ENCODE measurements at places on chromosomes 11 and 22.

- DNase-seq = no peak
Observed at GRCh38 chr11:40276960-40277359, 1182.5 kb downstream of the LRRC4C start.

GRCh38 chr11:57324154-57324885 lies 432 bp downstream of the TNKS1BP1 start:
- DNase-seq = peak; percentile 61

DNA sequence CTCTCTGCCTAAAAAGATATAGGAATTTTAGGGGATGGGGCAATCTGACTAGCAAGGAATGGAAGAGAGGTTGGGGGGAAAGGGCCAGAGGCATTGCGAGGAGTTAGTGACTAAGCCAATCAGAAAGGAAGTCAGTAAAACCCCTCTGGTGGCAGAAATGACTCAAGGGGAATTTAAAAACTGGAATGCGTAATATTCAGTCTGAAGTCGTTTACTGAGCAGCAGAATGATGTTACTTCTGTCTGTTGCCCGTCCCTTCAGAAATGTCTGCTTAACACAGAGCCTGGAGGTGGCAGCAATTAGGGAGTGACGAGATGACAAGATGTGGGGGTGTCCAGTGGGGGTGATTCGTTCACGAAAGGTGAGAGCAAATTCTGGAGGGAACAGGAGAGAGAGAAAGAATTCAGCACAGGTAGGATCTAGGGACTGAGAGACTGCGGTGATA lies 107.7 kb upstream of the CLMP start:
- no peak for DNase-seq

DNA sequence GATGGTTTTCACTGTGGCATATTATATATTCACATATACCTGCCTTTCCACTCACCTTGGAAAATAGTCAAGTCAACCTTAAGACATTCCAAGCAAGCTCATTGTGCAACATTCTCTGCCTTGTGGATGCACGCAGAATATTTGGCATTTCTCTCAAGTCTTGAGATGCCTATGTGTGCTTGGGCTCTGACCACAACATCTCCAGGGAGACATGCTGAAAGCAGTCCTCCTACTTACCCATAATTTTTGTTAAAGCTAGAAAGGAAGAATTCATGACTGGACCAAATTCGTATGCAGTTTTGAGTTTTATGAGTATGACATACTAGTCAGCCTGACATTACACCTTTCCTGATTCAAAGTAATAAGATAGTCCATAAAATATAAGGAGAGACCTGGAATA lies 684.0 kb downstream of the OPCML start:
- DNase-seq = no peak

DNA sequence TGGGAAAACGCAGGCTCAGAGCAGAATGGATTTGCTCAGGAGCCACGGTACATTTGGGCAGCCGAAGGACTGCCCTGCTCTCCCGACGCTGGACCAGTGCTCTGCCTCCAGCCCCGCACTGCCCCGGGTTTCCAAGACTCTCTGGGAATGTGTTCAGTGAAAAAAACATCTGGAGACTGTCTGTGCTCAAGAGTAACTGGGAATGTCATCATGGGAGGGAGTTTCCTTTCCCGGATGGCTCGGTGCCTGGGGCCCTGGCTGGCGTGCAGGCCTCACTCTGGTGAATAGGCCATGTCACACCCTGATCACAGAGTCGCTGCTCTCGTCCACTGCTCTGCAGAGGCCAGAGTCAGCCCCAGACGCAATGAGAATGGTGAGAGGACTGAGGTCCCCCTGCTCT lies 9.8 kb upstream of the APOL6 start:
- DNase-seq = no peak

DNA sequence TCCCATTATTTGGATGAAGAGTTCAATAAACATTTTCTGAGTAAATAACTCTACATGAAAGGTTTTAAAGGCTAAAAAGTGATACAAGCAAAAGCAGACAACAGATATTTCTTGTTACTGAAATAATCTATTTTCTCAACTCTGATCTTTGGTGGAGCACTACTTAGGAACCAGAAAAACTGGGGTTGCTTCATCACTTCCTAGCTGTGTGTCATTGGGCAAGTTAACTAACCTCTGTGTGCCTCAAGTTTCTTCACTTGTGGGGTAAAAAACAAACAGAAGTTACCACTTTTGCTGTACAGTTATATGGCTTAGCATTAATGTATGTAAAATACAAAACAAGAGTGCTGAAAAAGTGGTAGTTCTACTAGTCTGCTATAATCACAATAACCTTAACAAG lies 5.6 kb downstream of the MAPK1 start:
- DNase-seq = peak; percentile 55

DNA sequence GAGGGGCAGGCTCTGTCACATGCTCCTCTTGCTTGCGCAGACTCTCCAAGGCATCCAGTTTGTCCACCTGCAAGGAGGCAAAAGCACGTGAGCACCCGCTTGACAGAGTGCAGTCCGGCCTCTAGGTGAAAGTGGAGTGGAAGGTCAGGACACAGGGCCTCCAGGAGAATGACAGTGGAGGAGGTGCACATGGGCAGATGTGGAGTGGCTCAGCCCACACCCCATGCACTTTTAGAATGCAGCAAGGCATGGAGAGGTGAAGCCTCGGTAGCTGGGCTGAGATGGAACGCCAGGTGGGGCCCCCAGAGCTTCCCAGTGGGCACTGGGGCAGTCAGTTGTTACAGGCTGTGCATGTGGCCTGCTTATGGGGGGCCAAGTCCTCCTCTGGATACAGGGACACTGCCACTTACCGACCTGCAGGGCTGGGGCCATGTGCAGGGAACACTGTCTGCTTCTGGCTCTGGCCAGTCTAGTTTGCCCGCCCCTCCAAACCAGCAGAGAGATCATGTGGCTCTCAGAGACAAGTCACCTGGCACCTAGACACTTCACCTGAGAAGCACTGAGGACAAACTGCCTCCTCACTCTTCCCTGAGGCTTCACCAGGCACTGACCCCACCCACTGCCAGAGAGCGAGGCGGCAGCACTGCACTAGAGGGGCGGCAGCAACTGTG lies 2.3 kb upstream of the SLC25A1 start:
- no peak for DNase-seq

- DNase-seq = no peak
Observed at GRCh38 chr11:60100516-60100915, 12.1 kb downstream of the MS4A2 start.

- DNase-seq = no peak
Observed at GRCh38 chr11:6875761-6876160, 664 bp upstream of the OR10A4 start.

- peak; percentile 23 for DNase-seq
Observed at GRCh38 chr11:279966-280705, 1.9 kb downstream of the NLRP6 start.

DNA sequence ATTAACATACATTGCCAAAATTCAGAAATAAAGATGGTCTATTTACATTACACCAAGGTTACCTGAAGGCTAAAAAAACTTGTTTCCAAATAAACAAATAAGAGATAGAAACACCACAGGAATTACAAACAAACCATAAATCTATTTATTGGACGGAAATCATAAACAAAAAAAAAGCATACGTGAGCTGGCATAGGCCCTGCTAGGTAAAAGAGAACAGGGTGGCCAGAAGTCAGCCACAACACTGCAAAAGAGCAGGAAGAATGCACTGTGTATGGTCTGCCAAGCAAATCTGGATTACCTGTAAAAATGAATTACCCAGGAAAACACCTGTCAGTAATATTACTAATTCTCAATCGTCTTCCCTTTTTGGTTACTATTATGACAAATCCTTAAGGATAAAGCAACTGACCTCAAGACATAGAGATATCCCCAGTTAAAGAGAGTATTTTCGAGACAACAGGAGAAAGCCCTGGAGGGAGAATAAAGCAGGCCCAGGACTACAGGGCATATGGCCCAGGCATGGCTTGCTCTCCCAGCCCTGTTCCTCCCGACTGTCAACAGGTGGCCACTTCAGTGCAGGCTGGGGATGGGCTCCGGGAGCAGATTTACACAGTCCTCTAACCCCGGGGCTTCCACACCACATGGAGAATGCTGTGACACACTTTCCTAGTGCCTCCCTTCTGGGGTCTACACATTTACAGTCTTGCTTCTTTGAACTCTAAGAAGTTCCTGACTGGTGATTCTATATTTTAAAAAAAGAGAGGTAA lies 18.0 kb downstream of the PPP2R1B start:
- no peak for DNase-seq

- no peak for DNase-seq
Observed at GRCh38 chr22:23181721-23182308, 1.5 kb downstream of the BCR start.

GRCh38 chr11:17735818-17736578 lies 1.4 kb downstream of the KCNC1 start:
- no peak for DNase-seq

DNA sequence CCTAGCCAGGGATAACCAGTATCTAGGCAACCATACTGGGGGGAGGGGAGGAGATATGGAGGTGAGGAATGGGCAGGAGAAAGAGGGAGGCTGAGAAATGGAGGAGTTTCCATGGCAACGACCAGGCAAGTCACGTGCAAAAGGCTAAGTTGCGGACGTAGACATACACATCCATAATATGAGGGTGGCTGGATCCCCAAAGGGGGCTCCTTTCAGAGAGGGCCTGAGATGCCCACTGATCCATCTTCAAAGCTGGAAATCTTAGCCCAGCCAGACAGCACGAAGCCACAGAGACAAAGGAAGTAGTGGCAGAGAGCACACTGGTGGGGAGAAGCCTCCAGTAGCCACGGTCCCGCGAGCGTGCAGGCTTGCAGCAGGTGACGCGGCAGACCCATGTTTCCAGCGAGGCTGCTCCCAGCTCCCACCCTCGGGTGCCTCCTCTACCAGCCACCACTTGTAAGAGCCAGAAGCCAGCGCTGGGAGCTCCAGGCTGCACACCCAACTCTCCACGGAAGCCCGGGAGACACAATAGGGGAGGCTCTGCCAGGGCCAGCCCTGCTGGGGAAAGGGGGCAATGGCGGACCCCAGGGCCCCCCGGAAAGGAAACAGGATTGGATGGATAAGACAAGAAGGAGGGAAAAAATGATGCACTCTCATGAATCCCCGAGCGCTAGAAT lies 938 bp downstream of the FXYD6 start:
- no peak for DNase-seq

GRCh38 chr11:5238486-5238885 lies 4.2 kb upstream of the HBD start:
- no peak for DNase-seq

- no peak for DNase-seq
Observed at GRCh38 chr11:37916331-37916730, 1318.3 kb upstream of the RAG2 start.

DNA sequence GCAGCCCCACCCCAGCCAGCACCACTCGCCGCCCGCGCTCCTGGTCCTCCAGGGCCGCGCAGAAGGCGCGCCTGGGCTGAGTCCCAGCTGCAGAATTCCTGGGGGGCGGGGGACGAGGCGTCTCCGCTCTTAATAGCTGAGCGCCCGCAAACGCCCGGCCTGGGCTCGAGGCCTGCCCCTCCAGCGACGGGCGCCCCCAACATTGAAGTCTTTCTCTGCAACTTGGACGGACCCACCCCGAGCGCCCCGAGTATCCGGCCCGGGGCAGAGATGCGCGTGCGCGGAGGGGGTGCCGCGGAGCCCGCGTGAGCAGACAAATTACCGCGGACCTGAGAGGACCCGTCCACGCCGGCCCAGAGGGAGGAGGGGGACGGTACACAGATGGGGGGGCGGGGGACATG lies 6.7 kb upstream of the SYT7 start:
- DNase-seq = no peak

- no peak for DNase-seq
Observed at GRCh38 chr11:66874232-66874631, 17.4 kb downstream of the LRFN4 start.

DNA sequence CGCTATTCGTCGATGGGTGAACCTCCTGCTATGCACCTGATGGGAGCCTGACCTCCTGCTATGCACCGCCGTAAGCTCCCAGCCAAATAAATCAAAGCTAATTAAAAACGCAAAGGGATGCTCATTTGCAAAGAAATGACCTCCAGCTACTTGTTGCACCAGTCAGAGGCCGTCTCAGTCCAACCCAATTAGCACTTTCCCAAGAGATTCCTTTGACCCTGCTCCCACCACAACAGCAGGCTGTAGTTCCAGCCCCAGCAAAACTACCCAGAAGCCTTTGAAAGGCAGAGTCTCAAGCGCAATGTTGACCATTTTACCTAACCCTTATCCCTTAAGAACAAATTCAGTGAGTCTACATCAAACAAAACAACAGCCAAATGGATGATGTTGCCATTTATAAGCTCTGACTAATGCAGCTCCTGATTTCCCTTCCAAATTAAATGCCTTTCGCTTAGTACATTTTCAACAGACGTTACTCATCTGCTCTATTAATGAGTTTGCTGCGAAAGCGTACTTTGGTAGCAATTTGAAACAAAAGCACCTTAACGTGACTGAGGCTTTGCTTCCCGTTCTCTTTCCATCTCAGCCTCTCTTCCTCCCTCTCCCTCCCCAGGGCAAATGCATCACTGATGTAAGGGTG lies 17.2 kb upstream of the BSX start:
- DNase-seq = no peak
